Stimulated activated CD4-positive, alpha-beta T cell treated with anti-CD3 and anti-CD28 coated beads, Interleukin-15, amount 100 ng/mL, for 1 hour (primary cell): ENCODE measurements at places on chromosomes 2 and 18.

DNA sequence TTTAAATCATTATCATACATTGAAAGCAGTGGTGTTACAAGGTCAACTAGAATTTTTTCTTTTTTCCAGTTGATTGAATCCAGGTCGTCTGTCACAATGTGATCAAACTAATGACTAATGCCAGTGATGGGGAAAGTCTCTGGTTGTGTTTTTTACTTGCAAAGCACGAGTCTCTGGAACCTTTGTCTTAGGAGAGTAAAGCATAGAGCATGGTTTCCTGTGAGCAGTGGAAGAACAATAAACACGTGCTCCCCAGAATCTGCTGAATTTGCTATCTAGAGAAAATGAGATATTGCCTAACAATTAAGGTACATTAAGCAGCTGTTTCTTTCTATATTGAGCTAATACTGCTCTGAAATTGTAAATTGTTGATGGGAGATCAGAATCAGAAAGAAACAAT is 1332.4 kb upstream of the TMEFF2 start:
- no peak for DNase-seq

- no peak for DNase-seq
Measured at GRCh38 chr2:101972621-101973434, 18.9 kb upstream of the IL1R2 start.

DNA sequence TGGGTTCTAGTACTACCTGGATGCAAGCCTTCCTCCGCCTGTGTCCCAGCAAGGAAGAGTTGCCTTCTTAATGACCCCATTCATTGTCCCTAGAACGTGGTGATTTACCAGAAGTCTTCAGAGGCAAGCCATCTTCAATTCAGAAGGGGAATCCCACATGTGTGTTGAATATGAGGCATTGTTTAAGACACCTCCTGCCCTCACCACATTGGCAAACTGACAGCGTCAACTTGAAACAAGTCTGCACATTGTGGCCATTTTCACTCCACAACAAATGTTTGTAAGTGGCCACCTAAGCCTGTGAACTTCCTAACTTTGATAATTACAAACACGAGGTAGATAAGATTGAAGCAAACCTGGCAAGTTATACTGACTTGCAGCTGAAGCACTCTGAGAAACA is 83.7 kb downstream of the TCF7L1 start:
- DNase-seq, result no peak

- DNase-seq, result no peak
Measured at GRCh38 chr2:170917219-170917913, 11.7 kb upstream of the GORASP2 start.

DNA sequence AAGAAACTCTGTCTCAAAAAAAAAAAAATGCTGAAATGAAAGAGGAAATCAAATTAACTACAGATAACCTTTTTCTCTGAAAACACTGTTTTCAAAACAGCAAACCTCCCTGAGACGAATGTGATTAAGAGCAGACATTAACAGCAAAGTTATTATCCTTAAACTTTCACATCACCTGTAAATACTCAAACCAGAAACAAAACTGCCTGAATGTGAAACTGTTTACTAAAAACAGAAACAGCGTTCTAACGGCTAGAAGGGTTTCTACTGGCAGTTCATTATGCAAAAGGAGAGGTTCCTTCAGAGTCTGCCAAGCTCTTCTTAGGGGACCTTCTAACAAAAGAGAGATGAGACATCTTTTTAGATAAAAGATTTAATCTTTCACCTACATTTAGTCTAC is 45.9 kb downstream of the PNO1 start:
- DNase-seq, result no peak

- DNase-seq, result no peak
Measured at GRCh38 chr2:168185583-168186274, 61.7 kb downstream of the STK39 start.

DNA sequence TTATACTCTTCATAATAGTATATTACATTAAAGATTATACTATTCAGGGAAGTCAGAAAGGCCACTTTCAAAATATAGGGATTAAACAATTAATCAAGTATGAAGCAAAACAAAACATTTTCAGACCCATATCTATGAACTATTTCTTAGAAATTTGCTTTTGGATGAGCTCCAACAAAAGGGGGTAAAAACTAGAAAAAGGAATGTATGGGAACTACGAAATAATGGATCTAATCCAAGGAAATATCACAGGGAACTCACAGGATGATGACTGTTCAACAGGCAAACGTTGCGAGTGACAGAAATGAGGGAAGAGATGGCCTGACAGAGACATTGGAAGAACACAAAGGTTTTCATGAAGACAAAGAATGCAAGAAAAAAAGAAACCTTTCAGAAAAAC is 27.9 kb downstream of the G6PC2 start:
- no peak for DNase-seq

GRCh38 chr18:72160510-72161445 is 383.4 kb downstream of the CBLN2 start:
- no peak for DNase-seq

DNA sequence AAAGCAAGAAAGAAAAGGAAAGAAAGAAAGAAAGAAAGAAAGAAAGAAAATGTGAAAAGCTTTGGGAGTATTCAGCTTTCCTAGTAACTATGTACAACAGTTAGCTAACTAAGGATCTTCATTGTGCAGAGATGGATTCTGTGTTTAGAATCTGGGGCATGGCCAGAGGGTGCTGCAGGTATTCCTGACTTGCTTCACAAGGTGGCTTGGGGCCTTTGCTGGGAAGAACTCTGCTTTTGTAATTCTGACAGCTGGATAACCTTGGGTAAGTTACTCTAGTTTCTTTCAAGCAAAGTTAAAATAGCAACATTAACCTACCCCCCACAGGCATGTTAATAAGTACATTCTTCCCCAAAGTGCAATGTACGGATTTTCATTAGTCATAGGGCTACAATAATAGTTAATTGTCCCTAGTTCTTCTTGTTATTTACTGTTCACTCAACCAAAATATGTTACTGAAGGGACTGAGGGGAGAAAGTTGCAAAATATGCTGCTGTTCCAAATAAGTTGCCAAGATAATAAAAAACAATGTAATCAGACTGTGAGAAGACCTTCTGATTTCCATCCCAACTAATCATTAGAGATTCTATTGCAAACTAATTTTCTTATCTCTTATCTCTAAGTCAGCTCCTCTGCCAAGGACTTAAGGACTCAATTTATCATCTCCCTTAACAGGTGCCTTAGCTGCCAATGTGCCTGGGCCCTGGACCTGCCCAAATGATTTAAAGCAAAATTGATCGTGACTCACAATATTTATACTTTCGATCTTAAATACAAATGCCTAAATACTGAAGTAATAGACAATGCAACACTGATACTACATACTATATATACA is 50.3 kb downstream of the SERPINB8 start:
- no peak for DNase-seq

DNA sequence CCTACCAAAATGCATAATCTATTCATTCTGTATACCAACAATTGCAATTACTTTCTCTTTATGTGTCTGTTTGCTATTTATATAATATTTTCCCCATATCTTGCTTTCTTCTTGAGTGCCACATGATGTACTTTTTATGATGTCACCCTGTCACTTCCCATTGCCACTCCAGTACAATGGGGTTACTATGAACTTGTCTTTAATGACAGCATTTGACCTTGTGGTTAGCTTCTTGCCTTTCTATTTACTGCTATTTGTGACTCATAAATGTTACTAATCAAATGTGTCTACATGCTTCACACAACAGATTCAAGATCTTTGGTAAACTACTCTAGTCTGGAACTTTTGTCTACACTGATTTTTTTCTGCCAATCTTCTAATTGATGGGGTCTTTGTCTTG is 486.3 kb downstream of the NR4A2 start:
- DNase-seq, result no peak

DNA sequence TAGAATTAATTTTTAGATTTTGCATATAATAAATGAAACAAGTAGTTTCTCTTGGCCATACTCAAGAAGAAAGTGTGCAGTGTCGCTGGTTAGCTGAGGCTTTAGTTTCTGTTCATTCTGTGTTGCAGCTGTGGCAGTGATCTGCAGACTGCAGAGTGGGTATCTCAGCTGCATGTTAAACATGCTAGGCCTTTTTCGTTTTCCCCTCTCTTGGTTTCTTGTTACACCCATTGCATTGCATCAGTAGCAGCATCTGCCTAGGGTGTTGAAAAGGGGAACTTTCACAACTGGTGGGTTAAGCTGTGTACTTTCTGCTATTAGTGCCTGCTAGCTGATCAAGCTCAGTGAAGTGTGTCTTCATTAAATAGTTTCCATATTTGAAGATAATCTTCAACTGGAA is 51.3 kb downstream of the ACSL3 start:
- DNase-seq, result no peak

DNA sequence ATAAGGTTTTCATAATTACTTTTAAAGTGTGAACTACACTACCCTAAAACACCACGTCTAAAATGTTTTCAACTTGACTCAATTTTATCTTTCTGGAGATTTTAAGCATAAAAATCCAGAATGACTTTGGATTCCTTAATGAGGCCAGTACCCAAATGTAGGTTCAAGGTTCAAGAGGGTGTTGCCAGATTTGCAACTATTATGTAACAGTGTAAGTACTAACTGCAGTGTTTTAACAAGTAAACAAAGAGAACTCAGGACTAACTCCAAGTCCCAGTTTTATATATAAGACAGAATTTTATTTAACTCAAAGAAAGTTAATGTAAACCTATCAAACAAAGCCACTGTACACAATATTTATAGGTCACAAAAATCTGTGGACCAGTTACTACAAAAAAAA is 5.7 kb downstream of the HIBCH start:
- DNase-seq, result no peak

DNA sequence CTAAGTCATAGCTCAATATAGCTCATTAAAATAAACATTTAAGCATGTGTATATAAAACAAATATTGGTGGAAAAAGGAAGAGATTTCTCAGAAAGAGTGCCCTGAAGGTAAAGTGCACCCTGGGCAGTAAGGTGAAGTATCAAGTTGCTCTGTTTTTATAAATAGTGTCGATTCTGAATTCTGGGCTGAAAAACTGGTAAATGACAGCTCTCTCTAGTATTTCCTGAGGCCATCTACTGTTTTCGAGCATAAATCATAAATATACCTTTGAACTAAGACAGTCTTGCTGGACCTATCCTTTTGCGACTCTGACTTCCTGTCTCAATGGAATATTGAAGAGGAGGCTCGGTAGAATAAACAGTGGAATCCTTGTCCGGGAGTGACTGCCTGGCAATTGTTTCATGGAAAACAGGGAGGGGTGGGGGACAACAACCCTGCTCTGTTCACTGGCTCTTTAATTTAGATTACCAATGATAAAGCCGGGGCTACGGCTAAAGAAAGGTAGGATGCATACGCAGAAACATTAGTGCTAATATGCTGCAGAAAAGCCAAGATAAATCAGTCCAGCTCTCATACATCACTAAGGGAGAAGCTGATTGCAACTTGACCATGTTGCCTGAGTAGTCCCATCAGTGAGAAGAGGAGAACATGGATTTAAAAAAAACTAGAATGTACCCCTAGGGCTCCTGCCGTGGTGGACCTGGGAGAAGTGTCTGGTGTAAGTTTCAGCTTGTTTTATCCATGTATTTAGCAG is 124.1 kb downstream of the RAPGEF4 start:
- DNase-seq, result no peak

- DNase-seq, result no peak
Measured at GRCh38 chr2:197078535-197078934, 152.0 kb upstream of the PGAP1 start.

GRCh38 chr2:213491376-213491775 is 207.1 kb downstream of the SPAG16 start:
- DNase-seq, result no peak

- DNase-seq, result no peak
Measured at GRCh38 chr2:54697934-54698333, 25.5 kb upstream of the EML6 start.

DNA sequence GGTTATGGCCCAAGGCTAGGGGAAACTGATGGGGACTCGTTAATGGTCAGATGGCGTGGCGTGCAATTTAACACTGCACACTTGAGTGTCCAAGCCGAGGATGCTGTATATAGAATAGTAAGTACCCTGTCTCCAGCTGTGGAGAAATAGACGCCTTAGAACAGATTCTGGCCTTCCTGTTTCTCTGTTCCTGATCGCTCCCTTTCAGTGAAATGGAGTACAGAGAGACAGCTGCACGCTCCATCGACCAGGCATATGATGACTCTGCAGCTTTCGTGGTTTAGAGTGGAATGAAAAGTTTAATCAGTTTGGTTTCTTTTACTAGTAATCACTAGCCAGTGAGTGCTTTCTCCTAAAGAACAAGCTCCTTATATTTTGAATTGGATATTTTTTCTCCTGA is 213.4 kb downstream of the NEDD4L start:
- no peak for DNase-seq

DNA sequence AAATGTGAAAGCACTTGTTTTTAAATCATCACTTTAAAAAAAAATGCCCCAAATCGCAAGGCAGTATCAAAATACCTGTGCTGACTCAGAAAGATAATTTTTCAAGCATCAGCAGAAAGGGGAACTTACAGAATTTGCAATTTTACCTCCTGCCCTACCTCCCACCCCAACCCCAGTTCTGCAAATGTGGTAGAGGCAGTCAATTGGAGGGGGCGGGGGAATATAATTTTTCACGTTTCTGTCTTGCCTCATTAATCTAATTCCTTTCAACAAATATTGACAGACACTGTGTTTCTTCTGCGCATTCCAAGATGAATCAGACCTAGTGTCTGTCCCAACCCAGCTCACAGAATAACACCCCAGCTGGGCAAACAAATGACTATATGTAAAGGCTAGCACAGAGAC is 76.8 kb downstream of the ALPK2 start:
- DNase-seq, result no peak

GRCh38 chr18:51211552-51211951 is 14.1 kb upstream of the MEX3C start:
- DNase-seq, result no peak

GRCh38 chr2:235343869-235344268 is 150.0 kb upstream of the AGAP1 start:
- DNase-seq, result no peak

- no peak for DNase-seq
Measured at GRCh38 chr2:45825001-45825651, 173.7 kb downstream of the PRKCE start.

GRCh38 chr2:120182019-120182560 is 41.1 kb downstream of the TMEM185B start:
- no peak for DNase-seq
